ENCODE measurements at places on chromosomes 1 and 21.
A peak's percentile ranks its signal among the peaks of the same experiment; 100 is the strongest.

- no peak for DNase-seq
These were observed 151.2 kb downstream of the PTBP2 start for GRCh38 chr1:96872757-96873156.

- no peak for DNase-seq
These were observed 22.2 kb upstream of the GBP1 start for GRCh38 chr1:89087241-89087640.

- DNase-seq: no peak
These were observed 13.0 kb upstream of the F3 start for GRCh38 chr1:94554580-94554979.

- no peak for DNase-seq
These were observed 593.1 kb downstream of the NUF2 start for GRCh38 chr1:163914785-163915413.

GRCh38 chr1:37094302-37094701, 60.0 kb upstream of the GRIK3 start:
- DNase-seq: no peak

DNA sequence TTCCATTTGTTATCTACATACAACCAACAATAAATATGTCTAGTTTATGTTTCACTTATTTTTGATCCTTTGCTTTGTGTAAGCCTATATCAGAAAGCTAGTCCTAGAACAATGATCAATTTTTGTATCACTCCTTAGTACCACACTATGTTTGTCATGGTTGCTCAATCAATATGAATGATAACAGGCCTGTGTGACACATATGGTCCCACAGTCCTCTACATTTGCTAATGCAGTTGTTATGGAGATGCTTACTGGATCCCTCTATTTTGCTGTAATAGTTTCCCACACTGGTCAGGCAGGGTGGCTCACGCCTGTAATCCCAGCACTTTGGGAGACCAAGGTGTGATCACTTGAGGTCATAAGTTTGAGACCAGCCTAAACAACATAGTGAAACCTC, 59.1 kb downstream of the ERO1B start:
- no peak for DNase-seq

- DNase-seq: no peak
These were observed 84.2 kb downstream of the EPHB2 start for GRCh38 chr1:22794647-22795365.

DNA sequence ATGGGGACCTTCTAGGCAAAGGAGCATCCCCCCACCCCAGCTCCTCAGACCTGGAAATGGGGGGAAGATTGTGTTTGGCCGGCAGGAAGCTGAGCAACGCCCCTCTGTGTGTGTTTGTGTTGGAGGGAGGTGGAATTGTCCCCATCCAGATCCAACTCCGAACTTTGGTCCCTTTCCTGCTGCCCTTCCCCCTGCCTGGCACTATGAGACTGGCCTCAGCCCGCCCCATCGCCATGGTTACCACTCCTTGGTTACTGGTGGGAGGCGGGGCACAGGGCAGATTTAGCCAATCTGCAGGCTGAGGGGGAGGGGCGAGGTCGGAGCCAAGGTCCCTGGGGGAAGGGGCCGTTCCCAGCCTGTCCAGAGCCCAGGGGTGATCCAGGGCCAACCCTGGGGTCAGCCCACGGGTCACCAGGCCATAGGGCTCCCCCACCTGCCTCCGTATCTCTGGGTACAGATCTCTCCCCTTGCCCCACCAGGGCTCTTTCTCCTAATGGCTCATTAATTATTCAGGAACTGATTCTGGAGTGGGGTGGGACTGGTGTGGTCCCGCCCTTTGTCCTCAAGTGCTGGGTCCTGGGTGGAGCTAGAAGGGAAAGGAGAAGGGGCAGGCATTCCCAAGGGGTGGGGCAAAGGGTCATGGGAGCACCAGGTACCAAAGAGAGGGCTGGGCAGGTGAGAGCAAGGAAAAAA, 15.2 kb downstream of the PTPRF start:
- peak; percentile 84 for DNase-seq

DNA sequence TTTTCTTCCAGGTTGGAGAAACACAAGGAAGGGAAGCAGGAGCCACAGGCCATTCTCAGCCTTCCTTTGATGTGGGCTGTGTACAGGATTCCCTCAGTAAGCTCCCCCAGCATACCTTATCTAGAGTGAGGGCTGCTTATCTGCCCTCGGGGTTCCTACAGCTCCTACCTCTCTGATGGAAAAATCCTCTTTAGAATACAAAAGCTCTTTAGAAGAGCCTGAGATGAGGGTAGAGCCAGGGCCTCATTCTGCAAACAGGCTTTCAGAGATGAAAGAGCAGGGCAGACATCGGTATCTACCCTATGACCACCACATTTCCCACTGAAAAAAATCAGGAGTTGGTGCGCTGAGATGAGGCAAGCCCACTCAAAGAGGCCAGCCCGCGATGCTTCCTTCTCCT, 85.1 kb downstream of the PLPP3 start:
- DNase-seq: no peak

GRCh38 chr1:240107058-240107684, 15.5 kb downstream of the FMN2 start:
- DNase-seq: no peak

DNA sequence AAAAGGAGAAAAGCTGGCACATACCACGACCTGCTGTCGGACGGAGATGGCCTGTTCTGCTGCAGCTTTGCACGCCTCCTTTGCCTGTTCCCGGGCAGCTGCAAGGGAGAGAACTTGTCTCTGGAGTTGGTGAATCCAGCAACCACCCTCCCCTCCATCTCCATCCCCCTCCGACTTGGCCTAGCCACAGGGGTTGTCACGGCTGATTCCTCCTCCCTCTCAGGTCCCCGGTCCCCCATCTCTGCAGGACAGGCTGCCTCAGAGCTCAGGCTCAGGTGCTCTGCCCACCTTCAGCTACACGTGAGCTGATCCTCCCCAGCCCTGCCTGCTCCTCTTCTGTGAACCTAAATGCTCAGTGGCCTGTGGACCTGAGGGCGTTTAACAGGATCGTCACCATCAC, 11.1 kb upstream of the SRM start:
- no peak for DNase-seq

GRCh38 chr1:53783056-53783455, 44.1 kb upstream of the GLIS1 start:
- no peak for DNase-seq

DNA sequence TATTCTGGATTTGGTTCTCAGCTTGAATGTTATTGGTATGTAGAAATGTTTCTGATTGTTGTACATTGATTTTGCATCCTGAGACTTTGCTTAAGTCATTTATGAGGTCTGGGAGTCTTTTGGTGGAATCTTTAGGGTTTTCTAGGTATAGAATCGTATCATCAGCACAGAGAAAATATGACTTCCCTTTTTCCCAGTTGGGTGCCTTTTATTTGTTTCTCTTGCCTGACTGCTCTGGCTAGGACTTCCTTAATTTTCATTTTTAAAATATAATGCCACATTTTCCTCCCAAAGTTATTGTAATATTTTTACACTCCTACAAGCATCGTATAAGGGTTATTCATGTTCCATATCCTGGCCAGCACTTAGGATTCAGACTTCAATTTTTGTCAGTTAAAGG, 111.1 kb downstream of the FNBP1L start:
- no peak for DNase-seq

GRCh38 chr1:205989786-205990185, 13.4 kb downstream of the RAB7B start:
- DNase-seq: no peak

DNA sequence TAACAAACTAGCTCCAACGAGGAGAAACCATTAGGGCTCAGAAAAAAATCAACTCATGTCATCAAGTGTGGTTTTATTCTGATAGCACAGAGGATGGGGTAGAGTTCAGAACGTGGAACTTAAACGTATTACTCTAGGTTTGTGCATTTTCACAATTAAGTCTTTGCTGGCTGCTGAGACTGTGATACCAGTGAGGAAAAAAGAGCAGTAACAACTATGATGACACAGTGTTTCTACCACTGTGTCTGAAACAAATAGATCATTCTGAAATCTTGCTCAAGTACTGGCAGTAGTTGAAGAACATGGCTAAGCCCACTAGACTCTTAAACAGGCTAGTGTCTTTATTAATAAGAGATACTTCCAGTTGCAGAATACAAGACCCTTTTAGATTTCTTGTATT, 31.0 kb downstream of the NUCKS1 start:
- DNase-seq: no peak

DNA sequence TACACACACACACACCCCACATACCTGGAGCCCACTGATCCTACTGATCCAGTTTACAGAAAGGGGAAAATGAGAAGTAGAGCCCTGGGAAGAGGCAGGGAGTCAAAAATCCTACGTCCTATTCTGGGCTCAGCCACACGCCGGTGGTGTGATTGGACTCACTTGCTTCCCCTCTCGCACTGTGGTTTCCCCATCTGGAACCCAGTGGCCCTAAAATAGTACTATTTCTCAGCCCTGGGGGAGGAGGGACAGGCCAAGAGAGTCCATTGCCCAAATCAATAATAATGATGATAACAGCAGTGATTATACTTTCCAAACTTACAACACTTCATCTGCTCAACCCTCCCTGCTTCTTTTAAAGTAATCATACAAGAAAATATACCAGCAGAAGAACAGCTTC, 2.9 kb upstream of the PIGR start:
- no peak for DNase-seq

DNA sequence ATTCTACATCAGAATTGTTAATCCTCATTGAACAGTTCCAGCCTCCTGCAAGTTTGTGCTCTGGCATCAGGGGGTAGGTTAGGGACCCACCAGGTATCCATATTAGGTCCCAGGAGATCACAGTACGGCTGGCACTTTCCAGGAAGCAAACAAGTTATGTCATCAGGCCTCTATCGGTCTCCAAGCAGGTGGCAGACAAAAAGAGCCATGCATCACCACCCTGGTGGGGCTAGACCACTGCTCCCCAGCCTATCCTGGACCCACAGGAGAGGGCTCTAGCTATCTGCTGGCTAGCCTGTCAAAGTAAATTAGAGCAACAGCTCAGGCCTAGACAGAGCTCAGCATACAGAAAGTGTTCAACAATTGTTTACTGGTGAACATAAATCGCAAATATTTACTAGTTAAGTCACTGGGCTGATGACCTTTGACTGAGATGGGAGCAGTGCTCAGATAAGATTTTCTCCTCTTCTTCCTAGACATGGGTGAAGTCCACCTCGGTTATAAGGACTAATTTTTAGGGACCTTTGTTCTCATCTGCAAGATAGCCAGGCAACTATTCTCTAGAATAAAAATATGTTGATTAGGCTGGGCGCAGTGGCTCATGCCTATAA, 6.4 kb downstream of the NUAK2 start:
- no peak for DNase-seq

GRCh38 chr1:184283999-184284398, 102.8 kb upstream of the C1orf21 start:
- DNase-seq: no peak

DNA sequence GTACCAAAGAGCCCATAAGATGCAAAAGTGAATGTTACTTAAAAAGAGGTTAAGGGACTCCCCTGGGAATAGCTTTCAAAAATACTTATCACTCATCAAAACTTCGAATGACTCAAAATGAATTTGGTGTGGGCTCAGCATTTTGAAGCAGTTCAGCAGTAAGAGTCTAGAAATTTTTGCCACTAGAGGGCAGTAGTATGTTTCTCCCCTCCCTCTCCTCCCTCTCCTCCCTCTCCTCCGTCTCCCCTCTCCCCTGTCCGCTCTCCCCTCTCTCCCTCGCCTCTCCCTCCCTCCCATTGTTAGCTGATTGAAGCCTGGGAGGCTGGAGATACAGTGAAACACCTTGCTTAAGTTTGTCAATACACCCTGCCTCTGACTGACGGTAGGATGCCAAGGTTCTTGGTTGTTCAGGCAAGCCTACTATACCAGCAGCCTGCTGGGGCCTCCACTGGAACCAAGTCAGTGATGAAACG, 70.8 kb upstream of the TENT5C start:
- DNase-seq: no peak

DNA sequence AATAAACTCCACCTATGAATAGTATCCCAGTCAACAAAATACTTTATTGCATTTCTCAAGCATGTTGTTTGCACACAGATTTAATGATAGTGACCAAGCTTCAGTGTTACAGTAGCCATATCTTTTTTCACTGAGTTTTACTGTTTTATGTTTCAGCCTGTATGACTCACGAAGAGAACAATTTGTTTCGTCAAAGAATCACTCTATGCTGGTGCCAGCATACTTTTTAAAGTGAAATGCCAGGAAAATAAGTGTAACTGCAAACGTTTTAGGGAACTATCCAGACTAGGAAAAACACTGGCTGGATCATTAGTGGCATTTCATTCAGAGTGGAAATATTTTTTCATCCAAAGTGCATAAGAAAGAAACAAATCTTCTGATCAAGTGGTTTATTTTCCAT, 210.8 kb downstream of the COL11A1 start:
- no peak for DNase-seq

DNA sequence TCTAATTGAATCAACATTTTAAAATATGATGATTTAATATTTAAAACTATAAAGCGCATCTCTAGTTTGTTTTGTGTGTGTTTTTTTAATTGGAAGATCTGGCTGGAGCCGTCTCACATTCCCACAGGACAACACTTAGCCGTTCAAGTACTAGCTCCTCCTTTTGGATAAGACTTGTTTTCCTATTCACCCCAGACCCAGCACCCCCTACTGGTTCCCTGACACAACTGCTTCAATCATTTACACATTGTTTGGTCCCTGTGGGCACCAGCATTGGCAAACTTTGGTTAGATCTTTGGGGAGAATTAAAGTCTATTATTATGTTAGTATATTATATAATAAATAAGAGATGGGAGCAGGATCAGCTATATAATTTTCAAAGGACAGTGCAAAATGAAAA, 34.5 kb downstream of the TYW3 start:
- no peak for DNase-seq

DNA sequence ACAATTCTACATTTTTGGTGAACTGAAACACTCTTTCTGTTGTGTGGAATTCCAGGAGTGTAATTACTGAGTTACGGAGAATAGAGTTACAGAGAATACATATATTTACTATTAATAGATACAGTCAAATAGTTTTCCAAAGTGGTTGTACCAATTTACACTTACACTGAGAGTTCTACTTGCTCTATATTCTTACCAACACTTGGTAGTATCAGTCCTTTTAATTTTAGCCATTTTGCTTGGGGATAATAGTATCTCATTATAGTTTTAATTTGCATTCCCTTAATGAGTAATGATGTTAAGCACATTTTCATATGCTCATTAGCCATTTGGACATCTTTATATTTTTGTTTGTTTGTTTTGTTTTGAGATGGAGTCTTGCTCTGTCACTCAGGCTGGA, 28.9 kb downstream of the AGO4 start:
- DNase-seq: no peak

GRCh38 chr21:15050568-15051377, 14.0 kb downstream of the NRIP1 start:
- no peak for DNase-seq

DNA sequence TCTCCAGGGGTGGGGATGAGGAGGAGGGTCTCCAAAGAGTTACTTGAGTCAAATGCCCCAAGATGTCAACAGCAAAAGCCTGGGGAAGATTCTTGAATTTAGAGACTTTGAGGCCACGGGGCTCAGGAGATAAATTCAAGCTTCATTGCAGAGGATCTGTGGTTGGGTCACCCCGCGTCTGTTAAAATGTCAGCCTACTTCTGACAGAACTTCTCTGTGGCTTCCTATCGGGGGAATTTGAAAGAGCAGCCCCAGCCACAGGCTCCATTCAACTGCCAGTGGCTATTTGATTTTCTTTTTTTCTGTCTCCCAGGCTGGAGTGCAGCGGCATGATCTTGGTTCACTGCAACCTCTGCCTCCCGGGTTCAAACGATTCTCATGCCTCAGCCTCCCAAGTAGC, 62.5 kb upstream of the EFHD2 start:
- no peak for DNase-seq
